ENCODE measurements at places on chromosomes 4 and X. TPM values are rescaled to one million over a fixed set of nuclear protein-coding genes. Genes with fewer than 3 reads are reported as not detected.

GRCh38 chr4:189299706-189300105, 641.0 kb upstream of the FRG1 start:
- DNase-seq, result no peak

- no peak for DNase-seq
Observed at GRCh38 chr4:16125571-16126445, 42.0 kb upstream of the PROM1 start.

VCX gene
- not detected for polyA plus RNA-seq

EDA gene
- 0.80 TPM for polyA plus RNA-seq

DNA sequence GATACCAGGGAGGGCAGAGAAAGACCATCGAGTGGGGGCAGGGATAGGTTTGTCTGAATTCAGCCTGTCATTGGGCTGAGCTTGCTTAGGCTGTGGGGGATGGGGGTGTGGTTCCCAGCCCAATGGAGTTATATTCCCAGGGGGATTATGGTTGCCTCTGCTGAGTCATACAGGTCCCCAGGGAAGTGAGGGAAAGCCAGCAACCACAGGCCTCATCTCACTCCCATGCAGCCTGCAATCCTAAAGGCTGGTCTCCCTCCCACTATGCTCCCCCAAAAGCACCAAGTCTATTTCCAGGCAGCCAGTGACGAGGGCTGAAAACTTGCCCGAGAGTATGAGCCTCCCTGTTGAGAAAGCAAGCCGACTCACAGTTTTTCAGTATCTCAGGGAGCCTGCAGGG, 39.3 kb downstream of the AFM start:
- DNase-seq, result no peak

AMTN gene
- polyA plus RNA-seq, result not detected

POF1B gene
- not detected for polyA plus RNA-seq
